ENCODE measurements at places on chromosomes 2 and 18.

DNA sequence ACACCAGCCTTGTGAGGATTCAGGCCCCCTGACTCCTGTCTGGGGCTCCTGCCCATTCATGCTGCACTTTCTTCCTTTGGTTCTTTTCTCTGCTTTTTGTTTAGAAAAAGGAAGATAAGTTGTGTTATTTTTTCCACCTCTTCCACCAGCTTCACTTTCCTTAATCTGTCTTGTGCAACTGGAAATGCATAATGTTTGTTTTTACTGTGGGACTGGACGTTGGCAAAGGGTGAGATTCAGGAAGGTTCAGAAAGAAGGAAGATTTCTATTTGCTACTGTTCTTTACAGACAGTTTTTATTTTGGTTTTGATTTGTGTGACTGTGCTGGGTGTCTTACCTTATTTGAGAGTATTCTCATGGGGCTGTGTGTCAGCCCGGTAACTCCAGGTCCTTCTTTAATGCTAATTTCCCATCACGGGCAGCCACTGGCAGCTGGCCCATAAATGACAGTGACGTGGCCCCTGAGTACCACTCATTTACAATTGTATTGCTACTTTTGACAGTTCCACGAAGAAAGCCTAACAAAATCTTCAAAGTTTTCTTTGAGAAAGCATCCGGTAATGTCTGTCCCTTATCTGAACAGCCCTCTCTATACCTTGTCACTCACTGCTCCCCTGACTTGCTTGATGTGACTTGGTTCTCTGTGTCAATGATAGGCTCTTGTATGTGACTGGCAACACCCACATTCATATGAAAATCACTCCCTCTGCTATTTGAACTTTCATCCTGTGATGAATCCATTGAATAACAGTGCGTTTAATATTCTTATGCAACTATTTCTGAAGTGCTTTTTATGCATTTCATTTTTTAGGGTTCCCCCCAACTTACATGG lies 32.7 kb downstream of the RHBDD1 start:
- DNase-seq, result no peak

DNA sequence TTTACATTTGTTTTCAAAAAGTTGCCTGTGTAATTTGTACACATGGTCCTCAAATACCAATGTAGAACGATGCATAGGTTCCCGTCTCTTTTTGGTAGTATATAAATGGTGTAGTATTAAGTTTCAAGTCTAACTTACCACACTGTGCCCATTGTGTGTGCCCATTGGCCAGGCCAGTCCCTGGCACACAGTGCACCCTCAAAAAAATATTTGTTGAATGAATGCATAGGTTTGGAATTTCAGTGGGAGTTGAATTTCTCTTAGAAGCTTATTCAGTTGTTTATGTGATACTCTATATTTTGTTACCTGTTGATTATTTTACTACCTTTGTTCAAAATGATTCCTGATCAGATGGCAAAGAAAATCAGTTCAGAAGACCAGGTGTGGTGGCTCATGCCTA lies 30.1 kb downstream of the IDH1 start:
- DNase-seq, result no peak

GRCh38 chr2:85753035-85753524 lies 711 bp upstream of the ATOH8 start:
- no peak for DNase-seq

GRCh38 chr2:11805024-11805423 lies 58.6 kb downstream of the LPIN1 start:
- no peak for DNase-seq

DNA sequence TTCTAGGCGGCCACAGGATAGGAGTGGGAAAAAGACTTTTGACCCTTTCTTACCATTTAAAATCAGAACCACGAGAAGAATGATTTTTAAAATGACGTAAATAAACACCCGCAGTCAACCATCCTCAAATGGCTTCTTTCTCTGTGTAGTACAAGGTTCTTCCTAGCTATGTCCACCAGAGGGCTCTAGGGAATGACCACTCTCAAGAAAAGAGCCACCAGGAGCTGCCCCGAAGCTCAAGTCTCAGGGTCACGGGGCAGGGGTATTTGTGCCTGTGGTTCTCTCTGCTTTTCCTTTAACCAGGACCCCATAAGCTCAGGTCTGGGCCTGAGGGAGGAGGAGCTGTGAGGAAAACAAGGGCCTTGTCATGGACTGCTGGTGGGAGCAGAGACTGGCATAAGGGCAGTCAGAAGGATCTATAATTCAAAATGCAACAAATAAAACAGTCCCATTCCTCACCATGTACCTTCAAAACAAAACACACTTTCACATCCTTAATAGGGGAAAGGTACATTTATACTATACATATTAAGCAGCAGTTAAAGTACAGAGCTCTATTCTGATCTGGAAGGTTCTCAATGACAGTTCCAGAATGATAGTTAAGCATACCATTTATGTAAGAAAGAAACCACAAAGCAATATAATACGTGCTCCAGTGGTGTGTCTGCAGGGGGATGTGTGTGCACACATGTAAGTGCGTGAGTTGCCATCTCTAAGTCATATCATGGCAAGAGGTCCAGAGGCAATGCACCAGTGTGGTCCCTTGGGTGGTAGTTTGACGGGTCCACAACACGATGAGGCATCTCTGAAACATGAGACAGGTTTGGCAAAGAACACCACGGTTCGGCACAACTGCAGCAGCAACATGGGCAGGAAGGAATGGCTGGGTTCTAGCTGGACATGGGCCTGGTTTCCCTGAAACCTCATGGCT lies 18.6 kb downstream of the LYPD1 start:
- peak; percentile 56 for DNase-seq

All from EH (cell line).